Activated CD4-positive, alpha-beta T cell treated with anti-CD3 and anti-CD28 coated beads, Interleukin-2, amount 10 ng/mL, durations not matched to agents 24 days and 14 days (primary cell): ENCODE measurements at places on chromosomes 16 and 17.

GRCh38 chr17:4118015-4118743 lies 24.7 kb downstream of the ZZEF1 start:
- DNase-seq = no peak

GRCh38 chr17:72187556-72187955 lies 66.7 kb downstream of the SOX9 start:
- no peak for DNase-seq

GRCh38 chr16:85936816-85937215 lies 37.9 kb downstream of the IRF8 start:
- no peak for DNase-seq

- DNase-seq = no peak
Measured at GRCh38 chr17:1091900-1092299, 87.9 kb downstream of the ABR start.
